ENCODE measurements at places on chromosomes 5 and 9.

DNA sequence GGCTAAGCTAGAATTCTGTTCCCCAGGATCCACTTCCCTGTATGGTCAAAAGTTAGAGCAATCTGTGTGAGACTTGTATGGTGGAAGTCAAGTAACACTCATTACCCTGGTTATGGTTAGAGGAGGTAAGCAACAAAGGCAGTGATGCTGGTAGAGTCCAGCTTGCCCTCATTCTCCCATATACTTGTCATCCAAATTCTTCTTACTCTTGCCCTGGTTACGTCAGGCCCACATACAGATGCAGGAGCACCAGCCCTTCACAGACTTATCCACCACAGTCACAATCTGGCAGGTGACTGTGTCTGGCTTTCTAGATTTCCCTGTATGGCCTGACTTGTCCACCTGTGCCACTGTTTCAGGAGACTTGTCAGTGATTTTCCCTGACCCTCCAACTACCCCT, 35.4 kb downstream of the PGGT1B start:
- DNase-seq = no peak

GRCh38 chr5:108531367-108532128, 149.7 kb upstream of the FBXL17 start:
- DNase-seq = no peak

- no peak for DNase-seq
Observed at GRCh38 chr5:98911280-98912040, 17.3 kb downstream of the CHD1 start.

DNA sequence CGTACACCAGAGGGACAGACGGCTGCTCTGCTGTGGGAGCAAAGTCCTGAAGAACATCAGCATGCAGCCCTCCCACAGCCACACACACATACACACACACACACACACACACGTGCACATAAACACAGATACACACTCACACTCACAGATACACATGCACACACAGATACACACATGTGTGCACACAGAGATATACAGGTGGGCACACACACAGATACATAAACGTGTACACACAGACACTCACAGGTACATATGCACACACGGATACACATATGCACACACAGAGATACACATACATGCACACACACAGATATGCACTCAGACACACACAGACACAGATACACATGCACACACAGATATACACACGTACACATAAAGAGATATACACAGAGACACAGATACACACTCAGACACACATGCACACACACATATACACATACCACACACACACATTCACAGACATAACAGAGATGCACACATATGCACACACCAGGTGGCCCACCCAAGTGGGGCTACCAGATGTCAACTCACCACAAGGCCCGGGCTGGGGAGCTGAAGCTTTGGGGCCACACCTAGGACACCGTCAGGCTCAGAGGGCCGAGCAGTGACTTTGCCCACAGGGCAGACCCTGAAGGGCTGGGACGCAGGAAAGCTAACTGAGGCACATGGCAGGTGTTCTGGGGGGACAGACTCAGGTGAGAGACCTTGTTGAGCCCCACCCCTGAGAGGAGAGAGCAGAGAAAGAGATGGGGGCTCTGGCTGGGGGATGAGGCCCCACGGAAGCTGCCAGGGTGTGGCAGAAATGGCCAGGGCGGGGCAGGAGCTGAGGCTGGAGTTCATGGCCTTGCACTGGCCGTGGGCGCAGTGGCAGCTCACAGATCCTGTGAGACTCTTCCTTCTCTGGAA, 148.6 kb upstream of the PPP1R26 start:
- DNase-seq = no peak

DNA sequence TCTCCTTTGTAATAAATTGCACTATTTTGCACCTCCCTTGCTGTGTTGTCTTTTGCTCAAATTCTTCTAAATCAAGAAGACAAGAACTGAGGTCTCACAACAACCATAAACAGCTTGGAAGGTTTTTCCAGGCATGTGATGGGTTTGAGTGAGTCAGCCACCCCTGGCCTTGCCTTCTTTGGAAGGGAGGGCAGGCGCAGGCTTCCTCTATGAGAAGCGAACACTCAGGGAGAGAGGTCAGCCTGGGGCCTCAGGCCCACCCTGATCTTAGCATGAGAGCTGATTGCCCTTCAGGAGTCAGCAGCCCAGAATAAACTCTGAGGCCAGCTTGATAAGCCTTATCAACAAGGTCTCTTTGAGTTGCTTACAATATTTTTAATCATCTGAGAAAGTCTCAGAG, 31.6 kb downstream of the S1PR3 start:
- DNase-seq = no peak

GRCh38 chr9:114076237-114077161, 1.6 kb downstream of the AMBP start:
- no peak for DNase-seq

DNA sequence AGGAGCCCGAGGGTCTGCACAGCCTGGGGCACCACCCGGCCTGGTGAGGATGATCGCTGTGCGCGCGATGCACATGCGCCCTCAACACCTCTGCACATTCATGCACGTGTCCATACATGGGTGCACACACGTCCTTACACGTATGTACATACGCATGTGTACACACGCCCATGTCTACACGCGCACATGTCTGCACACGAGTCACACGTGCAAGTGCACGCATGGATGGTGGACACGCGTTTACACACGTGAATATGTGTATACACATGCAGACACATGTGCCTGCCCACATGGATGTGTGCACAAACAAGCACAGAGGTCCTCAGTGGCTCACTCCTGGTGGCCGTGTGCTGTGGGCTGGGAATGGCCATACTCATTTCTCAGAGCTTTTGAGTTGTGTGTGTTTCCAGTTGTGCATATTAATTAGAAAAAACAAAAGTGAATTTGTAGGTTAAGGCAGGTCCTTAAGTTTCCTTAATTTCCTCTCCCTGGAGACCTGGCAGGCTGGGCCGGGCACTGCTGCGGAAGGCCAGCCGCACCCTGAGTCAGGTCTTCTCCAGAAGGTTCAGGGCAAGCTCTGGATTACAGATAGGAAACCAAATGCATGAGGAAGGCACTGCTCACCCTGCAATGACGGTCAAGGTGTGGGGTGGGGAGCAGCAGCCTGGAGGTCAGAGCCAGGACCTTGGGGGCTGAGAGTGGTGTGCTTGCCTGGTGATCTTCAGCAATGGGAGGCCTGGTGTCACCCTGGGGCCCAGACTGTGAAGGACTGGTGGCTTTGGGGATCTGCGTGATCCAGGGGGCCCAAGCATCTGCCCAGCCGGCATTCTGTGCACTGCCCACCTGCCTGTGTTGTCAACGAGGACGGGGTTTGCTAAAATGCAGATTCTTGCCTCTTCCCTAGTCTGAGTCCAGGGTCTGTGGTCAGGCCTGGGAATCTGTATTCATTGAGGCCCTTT, 1.3 kb upstream of the RNU6ATAC start:
- DNase-seq = peak; percentile 38

DNA sequence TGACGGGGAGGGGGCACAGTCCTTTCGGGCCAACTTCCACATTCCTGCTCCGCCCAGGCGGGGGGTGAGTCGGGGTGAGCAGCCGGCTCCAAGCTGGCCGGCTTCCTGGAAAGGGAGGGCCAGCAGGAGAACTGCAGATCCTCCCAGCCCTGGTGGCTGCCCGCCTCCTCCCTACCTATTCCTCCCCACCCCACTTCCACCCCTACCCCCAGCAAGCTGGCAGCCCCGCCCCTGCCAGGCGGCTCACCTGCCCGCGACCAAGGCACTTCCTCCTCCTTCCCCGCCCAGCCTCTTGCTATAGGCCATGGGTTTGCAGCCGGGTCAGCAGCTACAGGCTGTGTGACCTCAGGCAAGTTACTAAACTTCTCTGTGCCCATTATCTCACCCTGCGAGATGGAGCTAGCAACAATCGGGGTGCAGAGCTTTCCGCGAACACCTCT, 5.6 kb upstream of the IRF1 start:
- peak; percentile 61 for DNase-seq

- DNase-seq = no peak
Observed at GRCh38 chr5:52767766-52768480, 19.8 kb upstream of the ITGA1 start.

- no peak for DNase-seq
Observed at GRCh38 chr5:178129296-178129695, 1.5 kb upstream of the RMND5B start.

All from GM12864 (cell line).